ENCODE measurements at places on chromosomes 5 and 9.

GRCh38 chr5:129616517-129616916 lies 131.4 kb upstream of the MINAR2 start:
- no peak for DNase-seq

DNA sequence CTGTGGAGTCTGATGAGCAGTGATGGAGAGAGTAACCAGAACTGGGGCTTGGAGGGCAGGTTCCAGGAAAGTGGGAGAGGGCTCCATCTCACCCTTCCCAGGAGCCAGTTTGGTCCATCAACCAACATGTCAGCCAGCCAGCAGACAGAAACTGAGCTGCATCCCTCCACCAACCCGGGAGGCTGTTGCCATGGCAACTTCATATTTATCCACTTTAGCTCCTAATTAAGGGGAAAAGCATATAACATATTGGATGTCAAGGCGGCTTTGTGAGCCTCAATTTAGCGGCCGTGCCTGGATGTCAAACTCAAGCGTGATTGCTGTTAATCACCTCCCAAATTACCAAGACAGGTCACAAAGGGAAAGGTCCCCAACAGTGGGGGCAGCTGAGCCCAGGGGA lies 81.5 kb upstream of the ARAP3 start:
- no peak for DNase-seq

DNA sequence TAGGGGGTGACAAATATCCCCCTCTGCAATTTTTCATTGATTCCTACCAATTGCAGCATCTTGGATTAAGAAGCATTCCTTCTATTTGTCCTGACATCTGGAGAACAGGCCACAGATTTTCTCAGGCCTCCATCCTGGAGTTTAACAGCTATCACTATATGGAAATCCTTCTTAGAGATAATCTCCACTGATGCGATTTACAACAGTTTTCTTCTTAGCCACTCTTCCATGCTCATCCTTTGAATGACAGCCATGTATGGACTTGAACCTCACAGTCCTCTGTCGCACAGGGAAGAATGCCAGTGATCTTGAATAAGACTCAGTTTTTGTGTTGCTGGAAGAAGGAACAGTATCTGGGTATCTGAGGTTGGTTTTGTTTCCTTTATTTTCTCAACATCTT lies 73.2 kb downstream of the PGM5 start:
- no peak for DNase-seq

DNA sequence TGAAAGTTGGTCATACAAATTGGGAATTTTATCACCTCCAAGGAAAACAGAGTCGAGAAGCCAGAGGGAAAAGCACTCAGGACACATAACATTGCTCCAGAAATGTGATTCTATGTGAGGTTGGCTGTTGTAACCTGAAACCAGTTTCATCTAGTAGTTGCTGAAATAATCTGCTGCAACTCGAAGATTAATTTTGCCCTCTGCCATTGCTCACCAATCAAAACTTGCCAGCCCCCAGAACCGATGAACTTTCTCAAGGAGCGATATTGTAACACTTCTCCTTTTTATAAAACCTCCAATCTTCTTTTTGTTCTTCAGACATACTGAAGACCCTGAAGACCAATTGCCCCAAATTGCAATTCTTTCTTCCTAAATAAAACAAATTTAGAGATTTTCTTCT lies 31.1 kb downstream of the C5orf58 start:
- DNase-seq, result no peak

- DNase-seq, result peak; percentile 76
These were observed 1037.3 kb upstream of the ACO1 start for GRCh38 chr9:31347082-31347617.

DNA sequence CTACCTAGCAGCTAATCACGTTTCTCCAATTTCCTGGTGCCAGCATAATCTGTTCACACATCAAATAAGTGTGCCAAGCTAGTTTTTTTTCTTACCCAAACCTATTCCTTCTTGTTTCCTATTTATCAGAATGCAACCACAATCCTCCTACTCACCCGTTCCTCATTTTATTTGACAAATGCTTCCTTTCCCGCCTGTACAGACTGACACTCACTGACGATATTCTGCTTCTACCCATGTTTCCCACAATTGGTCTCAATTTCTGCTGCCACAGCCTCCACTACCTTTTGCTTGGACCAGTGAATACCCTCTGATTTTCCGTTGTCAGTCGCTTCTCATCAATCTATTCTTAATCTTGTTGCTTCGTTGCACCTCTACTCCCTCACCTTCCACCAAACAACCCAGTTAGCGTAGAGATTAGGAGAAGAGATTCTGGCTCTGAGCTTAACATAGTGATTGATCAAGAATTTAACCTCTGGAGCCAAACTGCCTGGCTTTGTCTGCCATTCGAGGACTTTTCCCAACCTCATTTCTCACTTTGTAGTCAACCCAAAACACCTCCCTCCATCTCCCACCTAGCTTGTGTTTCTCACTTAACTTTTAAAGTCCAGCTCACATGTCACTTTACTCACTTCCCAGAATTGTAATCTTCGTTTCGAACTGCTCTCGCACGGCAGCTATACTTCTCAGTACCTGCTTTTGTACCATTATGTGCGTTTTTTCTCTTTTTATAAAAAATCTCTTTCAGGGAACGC lies 729 bp upstream of the TMEM38B start:
- DNase-seq, result peak; percentile 34

GRCh38 chr9:115694991-115695390 lies 458.6 kb upstream of the PAPPA start:
- no peak for DNase-seq

- peak; percentile 65 for DNase-seq
These were observed 169.0 kb upstream of the PANK3 start for GRCh38 chr5:168747987-168748777.

DNA sequence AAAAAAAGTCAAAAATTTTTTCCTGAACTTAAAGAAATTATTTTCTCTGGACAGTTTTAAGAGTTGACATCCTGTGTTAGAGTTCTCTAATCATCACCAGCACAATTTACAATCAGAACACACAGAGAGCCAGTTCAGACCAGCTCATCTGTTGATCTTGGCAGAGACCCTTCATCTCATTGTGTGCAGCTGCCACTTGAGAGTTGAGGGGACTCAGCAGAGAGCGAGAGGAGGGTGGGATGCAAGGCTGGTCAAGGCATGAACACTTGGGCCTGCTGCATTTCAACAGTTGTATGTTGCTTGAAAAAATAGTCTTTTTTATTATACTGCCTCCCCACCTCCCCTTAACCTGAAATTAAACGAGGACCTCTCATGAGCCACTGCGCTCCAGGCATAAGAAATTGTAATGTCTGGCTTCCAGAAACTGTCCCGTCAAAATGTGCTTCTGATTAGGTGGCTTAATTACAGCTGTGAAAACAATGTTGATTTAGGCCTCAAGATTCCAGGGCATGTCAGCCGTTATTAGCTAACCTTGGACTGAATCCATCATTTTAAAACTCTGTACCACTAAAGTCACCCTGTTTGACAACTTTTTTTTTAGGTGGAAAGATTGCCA lies 383.6 kb downstream of the CCDC171 start:
- peak; percentile 2 for DNase-seq

DNA sequence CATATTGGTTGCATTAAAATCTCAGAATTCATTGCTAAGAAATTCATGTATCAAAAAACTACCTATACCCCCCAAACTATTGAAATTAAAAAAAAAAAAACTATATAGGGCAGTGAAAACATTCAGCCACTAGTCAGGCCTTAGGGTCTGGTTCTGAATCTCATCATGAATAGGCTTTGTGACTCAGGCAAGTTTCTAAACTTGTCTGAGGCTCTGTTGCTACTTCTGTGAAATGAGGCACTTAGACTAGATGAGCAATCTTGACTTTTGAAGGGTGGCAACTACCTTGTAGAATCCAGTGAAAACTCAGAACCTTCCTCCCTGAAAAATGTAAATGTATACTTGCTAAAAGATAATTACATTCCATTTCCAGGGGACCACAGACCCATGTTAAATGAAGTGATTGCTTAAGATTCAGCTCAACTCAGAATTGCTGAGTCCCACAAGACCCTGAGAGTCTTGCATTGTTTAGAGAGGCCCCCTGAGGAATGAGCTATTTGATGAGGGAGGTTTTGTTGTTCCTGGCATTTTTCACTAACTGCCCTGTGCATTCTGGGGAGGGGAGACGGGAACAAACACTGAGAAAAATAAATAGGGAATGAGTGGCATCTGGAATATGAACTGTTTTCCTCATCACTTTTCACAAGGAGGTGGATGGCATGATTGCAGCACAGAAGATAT lies 29.5 kb downstream of the RAI14 start:
- DNase-seq, result no peak

DNA sequence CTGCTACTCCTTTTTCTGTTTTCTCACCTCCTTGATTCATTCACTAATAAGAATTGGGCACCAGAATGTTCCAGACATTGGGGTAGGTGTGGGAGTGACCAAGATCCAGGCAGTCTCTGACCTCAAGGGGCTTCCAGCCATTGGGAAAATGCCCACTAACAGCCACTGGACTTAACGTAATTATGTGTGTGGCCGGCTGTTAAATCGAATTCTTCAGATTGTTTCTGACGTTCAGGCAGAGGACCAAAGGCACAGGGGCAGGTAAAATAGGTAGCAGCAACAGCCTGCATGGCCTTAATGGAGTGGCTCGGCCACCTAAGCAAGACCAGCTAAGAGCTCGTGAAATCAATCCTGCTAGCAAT lies 48.4 kb upstream of the CKMT2 start:
- no peak for DNase-seq

- DNase-seq, result peak; percentile 78
These were observed 292.5 kb downstream of the PARP8 start for GRCh38 chr5:50958852-50959457.

DNA sequence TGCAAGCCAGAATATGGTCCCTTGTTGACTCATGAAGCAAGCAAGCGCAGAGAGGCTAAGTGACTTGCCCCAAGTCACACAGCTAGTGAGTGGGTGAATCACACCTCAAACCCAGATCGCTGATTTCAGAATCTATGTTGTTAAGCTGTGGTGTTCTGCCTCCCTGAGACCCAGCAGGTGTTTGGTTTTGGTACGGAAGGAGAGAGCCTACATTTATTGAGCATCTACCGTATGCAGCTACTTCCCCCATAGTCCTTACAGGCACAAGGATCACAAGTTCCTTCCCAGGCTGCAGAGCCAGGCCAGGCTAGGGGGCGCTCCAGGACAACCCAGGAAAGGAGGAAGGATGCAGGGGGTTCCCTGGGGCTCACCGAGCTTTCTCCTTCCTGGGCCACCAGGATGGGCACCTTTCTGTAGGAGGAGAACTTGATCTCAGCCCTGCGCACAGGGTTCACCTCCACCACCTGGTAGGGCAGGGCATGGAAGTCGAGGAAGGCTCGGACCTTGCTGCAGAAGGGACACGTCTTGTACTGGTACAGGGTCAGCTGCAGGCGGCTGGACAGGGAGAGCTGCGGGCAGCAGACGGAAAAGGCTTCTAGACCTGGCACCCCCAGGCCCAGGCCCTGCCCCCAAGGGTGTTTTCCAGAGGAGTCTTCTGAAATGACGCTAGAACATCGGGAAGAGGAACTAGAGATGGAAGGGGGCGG lies 2.5 kb downstream of the PTGES2 start:
- DNase-seq, result peak; percentile 80

- no peak for DNase-seq
These were observed 356.7 kb downstream of the DIRAS2 start for GRCh38 chr9:90285946-90286345.

DNA sequence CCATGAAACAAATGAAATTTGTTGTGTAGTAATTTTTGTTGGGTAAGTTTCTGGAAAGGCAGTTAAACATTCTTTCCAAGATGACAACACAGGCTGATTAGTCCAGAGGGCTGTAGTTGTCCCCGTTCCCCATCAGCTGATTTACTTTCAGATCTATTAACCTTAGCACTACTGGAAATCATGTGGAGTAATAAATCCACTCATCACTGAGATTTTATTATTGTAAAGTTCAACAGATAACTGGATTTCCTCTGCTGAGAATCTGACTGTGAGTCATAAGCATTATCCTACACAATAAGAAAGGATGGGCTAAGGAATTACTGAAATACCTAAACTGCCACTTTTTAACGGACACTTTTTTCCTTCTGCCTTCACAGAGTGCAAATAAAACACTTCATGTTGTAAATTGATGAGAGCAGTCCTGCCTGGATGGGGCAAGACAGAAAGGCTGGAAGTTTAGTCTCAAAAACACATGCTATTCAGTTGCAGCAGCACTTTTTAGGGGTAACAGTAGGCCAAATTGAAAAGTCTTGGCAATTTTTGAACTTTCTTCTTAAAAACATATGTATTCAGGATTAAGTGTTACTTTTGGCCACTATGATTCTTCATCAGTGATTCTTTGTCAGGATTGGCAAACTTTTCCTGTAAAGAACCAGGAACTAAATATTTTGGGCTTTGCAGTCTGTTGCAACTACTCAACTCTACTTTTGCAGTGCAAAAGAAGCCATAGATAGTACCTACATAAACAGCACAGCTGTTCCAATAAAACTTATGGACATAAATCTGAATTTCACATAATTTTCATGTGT lies 7.0 kb downstream of the STOM start:
- no peak for DNase-seq

GRCh38 chr5:60551250-60551649 lies 148.7 kb downstream of the DEPDC1B start:
- DNase-seq, result no peak

GRCh38 chr5:41795125-41795524 lies 75.1 kb downstream of the OXCT1 start:
- no peak for DNase-seq

- no peak for DNase-seq
These were observed 85.0 kb downstream of the LHFPL2 start for GRCh38 chr5:78563621-78564020.

GRCh38 chr5:107389775-107390148 lies 281.0 kb downstream of the EFNA5 start:
- DNase-seq, result peak; percentile 58

- DNase-seq, result no peak
These were observed 198.5 kb upstream of the FBN2 start for GRCh38 chr5:128736553-128736952.

- DNase-seq, result no peak
These were observed 137.3 kb downstream of the KIAA0825 start for GRCh38 chr5:94481059-94481458.

- peak; percentile 69 for DNase-seq
These were observed 3.9 kb upstream of the BARX1 start for GRCh38 chr9:93958819-93959682.

- peak; percentile 76 for DNase-seq
These were observed 353.7 kb downstream of the SLCO4C1 start for GRCh38 chr5:101942321-101942882.

GRCh38 chr9:87309236-87309635 lies 188.4 kb upstream of the DAPK1 start:
- DNase-seq, result no peak

GRCh38 chr5:51664491-51665250 lies 281.4 kb downstream of the ISL1 start:
- DNase-seq, result no peak

DNA sequence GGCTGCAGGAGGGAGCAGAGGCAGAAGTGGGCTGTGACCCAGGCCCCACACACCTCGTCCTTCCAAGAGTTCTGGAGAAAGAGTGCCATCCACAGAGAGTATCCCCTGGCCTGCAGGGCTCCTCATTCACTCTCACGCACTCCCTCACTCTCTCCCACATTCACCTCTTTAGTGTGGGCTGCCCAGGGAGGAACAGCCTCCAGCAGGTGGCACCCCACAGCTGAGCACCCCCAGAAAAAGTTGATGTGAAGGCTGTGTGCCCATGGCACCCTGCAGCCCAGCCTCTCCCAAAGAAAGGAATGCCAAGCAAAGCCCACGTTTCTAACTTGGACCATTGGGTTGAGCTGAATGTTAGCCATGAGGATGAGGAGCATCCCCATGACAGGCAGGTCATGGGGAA lies 4.5 kb upstream of the SHC3 start:
- no peak for DNase-seq

GRCh38 chr9:98972716-98973115 lies 29.0 kb downstream of the COL15A1 start:
- peak; percentile 59 for DNase-seq

GRCh38 chr5:144390133-144390532 lies 219.5 kb downstream of the KCTD16 start:
- peak; percentile 59 for DNase-seq

GRCh38 chr5:154191467-154192261 lies 1.1 kb downstream of the GALNT10 start:
- DNase-seq, result peak; percentile 39
